ENCODE measurements at places on chromosomes 2 and 18. TPM values are rescaled to one million over a fixed set of nuclear protein-coding genes. Genes with fewer than 3 reads are reported as not detected.

The CHST10 gene
- total RNA-seq = 19.8 TPM

DNA sequence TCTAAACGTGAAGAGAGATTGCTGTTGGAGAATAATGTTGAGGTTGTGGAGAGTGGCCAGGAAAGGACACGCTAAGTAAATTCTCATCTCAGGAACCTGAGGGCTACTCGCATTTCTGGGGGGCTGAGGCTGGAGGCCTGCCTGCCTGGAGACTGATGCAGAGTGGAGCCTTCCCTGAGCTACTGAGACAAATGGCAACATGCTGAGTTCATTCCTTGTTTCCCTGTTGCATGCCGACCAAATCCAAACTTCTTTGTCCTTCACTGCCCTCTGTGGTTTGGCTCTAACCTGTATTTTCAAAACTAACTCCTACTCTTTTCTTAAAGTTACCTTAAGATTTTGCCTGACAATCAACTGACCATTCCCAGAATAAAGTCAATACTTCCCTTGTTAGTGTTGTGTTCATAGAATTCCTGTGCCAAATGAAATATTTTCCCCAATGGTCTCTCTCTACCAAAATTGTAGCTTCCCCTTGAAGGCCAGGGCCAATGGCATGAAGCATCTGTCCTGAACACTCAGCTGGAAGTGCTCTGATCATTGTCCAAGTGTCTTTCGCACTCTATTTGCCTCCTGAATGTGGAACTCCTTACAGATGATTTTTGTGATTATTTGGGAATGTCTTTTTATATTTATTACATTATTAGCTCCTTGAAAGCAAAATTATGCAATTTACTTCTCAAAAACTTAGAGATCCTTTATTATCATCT is 1085.6 kb downstream of the SOCS6 start:
- no peak for DNase-seq

- no peak for DNase-seq
These were observed 472.7 kb downstream of the CMPK2 start for GRCh38 chr2:6392966-6393365.

DNA sequence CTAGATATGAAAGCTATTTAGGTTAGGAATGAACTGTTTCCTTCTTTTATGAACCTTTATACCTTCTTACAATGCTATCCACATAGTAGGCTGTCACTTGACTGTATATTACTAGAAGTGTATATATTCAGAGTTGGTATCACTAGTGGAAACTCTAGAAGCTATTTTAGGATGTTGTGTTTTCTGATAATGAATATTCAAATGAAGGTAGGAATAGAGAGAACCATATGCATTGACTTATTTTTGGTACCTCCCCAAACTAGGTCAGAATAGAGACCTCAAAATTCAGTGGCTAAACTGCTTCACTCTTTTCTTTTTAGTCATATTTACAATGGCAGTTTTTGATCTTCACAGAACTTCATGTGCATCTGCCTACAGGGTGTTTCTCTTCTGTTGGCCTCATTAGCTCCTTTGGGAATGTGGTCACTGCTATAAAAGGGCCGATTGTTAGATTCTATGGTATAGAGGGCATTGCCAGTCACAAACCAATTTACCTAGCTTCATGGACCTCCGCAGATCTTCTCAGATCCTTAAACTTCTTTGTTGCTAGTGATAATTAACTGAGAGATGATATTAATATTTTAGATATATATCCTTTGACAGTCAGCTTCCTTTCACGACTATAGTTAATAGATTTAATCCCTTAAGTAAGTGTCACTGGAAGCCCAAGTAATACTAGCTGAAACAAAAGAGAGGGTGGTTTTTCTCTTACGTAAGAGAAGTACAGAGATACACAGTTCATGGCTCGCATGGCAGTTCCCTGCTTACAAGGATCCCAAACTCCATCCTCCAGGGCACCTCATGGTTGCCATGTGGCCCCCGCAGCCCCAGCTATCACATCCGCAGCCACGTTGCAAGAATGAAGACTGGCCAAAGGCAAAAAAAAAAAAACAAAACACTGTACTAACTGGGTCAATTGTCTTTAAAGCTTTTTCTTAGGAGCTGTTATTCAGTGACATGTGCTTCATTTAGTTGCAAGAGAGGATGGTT is 61.0 kb downstream of the TSPYL6 start:
- DNase-seq = no peak

DNA sequence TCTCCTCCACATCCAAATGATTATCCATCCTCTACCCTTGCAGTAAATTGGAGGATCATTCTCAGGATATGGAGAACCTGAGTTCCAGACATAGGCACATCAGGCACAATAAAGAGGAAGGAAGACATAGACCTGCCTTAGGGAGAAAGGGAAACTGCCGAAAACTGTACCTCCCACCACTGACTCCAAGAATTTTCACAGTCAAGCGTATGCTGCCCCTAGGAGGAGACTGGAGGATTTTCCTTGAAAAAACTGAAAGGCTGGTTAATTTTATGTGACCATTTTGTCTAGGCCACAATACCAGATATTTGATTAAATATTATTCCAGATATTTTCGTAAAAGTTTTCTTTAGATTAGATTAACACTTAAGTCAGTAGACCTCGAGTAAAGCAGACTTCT is 638.5 kb upstream of the PKDCC start:
- DNase-seq = no peak

The PMAIP1 gene
- 69.9 TPM for total RNA-seq

Measured in activated B cell treated with CpG ODN at 0.5 μM for 24 hours (primary cell).